ENCODE measurements at places on chromosomes 4 and X.

DNA sequence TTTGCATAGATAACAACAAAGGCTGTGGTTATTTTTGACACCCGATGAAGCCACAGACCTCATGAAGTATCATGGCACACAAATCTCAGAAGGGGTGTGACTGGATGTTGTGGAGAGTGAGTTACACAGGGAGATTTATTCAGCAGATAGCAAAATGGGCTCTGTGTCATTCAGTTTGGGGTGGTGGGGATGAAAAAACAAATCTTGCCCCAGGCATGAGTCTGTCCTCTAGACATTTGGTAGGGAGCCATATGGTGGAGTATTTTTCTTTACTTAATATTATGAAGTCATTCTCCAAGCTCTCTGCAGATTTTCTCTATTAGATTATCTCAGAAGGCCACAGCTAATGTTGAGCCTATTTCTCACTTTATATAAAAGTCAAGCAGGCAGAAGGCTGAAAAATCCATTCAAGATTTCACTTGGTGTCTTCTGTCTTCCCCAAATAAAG lies 277.1 kb upstream of the TENM3 start:
- DNase-seq, result no peak

DNA sequence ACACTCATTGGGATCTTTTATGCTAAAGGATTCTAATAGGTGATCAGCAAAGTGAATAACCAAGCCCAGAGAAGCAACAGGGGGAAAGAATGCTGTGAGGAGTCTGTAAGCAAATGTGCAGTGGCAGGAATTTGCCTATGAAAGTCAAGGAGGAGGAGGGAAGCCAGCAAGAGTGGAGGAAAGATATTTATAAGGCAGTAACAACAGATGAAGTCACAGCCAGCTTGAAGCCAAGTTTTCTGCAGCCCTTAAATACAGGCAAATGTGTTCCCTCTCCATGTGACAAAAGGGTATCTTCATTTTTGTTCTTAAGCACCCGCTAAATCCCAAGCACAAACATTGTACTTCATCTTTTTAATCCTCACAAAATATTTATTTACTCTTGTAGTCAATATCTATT lies 275.0 kb upstream of the CLNK start:
- no peak for DNase-seq

DNA sequence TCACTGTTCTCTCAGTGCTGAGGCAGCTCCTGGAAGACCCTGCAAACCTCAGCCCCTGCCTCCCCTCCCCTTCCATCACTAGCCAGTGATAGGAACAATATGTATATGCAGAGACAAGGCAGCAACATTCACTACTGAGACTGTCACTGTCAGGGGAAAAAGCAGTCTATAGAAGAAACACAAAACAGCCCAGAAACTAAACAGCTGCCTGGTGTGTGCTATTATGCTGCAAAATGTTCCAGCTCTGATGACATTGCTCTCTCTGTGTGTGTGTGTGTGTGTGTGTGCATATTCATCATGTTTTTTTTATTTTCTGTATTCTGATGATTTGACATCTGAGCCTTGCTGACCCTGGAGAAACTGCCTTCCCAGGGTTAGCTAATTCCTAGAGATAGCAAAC lies 147.2 kb downstream of the SPATA18 start:
- DNase-seq, result no peak

GRCh38 chr4:169724260-169724659 lies 33.5 kb downstream of the HPF1 start:
- DNase-seq, result no peak

GRCh38 chrX:78330540-78330939 lies 3.1 kb upstream of the CYSLTR1 start:
- DNase-seq, result no peak

GRCh38 chr4:100340512-100341485 lies 150.5 kb upstream of the DDIT4L start:
- peak; percentile 48 for DNase-seq

- peak; percentile 31 for DNase-seq
Measured at GRCh38 chr4:84965553-84966381, 723 bp downstream of the WDFY3 start.
